PC-9 (cell line): ENCODE measurements at places on chromosomes 12 and 14. TPM values are rescaled to one million over a fixed set of nuclear protein-coding genes. Genes with fewer than 3 reads are reported as not detected.
A peak's percentile ranks its signal among the peaks of the same experiment; 100 is the strongest.

GRCh38 chr12:24127919-24128721 lies 178.7 kb upstream of the SOX5 start:
- no peak for DNase-seq
- peaks cover 8% of the 10 kb centered on the region; the same call in 1 of the 2 replicates for H3K27me3 ChIP-seq
- no peak overlapping the region for H3K27ac ChIP-seq
- H3K36me3 ChIP-seq: no peaks in the 10 kb centered on the region

FGF6 gene
- not detected in 2 replicates for total RNA-seq

CMTM5 gene
- not detected in 2 replicates for total RNA-seq

DNA sequence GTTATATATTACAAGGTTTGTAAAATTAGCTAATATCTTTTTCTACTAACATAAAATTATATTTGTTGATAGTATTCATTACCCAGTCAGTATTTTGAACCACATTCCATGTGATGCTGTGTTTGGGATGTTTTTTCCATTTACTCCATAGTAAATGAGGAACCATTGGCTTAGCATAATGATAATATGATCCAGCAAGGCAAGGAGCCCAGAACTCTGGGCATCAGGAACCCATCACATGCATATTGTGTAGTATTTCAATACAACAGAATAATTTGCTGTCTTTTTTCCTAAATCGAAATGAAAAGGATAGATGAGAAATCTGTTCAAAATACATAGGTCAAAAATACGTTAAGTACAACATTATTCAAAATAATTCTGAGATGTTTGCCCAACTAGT lies 48.7 kb upstream of the GARIN2 start:
- no peaks in the 10 kb centered on the region for H3K36me3 ChIP-seq
- H3K27ac ChIP-seq: no peak overlapping the region

SOCS4 gene
- 25.3 and 33.4 TPM in 2 replicates for total RNA-seq

GRCh38 chr12:113040722-113041171 lies 15.8 kb upstream of the DTX1 start:
- no peaks in the 10 kb centered on the region for H3K27me3 ChIP-seq
- DNase-seq: peak; percentile 96
- no peak overlapping the region for H3K4me3 ChIP-seq
- H3K27ac ChIP-seq: peak overlapping the region; percentile 78
- H3K36me3 ChIP-seq: no peaks in the 10 kb centered on the region
- peaks cover 20% of the 10 kb centered on the region for H3K4me1 ChIP-seq

GRCh38 chr14:50082784-50083466 lies 33.4 kb downstream of the VCPKMT start:
- no peak overlapping the region for H3K27ac ChIP-seq
- H3K4me3 ChIP-seq: no peak overlapping the region
- H3K36me3 ChIP-seq: no peaks in the 10 kb centered on the region
- H3K4me1 ChIP-seq: no peaks in the 10 kb centered on the region; the same call in 1 of the 2 replicates
- DNase-seq: no peak
- H3K27me3 ChIP-seq: no peaks in the 10 kb centered on the region

- no peak overlapping the region for H3K27ac ChIP-seq
- no peaks in the 10 kb centered on the region for H3K36me3 ChIP-seq
- DNase-seq: no peak
- no peak overlapping the region for H3K4me3 ChIP-seq
- H3K27me3 ChIP-seq: no peaks in the 10 kb centered on the region
- H3K4me1 ChIP-seq: no peaks in the 10 kb centered on the region
These were observed 254.7 kb downstream of the IPO8 start for GRCh38 chr12:30440826-30441602.

GRCh38 chr12:10097521-10097920 lies 1.3 kb downstream of the CLEC1A start:
- no peaks in the 10 kb centered on the region for H3K36me3 ChIP-seq
- no peak for DNase-seq
- H3K27me3 ChIP-seq: no peaks in the 10 kb centered on the region
- H3K4me3 ChIP-seq: no peak overlapping the region
- no peak overlapping the region for H3K27ac ChIP-seq

DNA sequence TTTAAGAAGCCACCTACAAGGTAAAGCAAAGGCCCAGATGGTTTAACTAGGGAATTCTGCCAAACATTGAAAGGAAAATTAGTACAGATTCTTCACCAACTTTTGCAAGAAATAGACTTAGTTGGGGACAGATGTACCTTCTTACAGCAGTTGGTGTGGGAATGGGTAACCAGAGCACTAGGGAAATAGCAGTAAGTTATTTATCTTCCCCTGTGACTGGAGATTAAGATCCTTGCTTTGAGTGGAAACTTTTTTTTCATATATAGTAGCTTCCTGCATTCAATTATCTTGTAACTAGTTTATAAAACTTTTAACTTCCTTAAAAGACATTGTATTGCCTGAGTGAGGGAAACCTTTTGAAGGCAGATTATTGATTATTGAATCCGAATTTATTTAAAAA lies 44.2 kb downstream of the ARID2 start:
- H3K4me1 ChIP-seq: no peaks in the 10 kb centered on the region
- no peak for DNase-seq
- no peaks in the 10 kb centered on the region for H3K27me3 ChIP-seq
- H3K36me3 ChIP-seq: no peaks in the 10 kb centered on the region

DNA sequence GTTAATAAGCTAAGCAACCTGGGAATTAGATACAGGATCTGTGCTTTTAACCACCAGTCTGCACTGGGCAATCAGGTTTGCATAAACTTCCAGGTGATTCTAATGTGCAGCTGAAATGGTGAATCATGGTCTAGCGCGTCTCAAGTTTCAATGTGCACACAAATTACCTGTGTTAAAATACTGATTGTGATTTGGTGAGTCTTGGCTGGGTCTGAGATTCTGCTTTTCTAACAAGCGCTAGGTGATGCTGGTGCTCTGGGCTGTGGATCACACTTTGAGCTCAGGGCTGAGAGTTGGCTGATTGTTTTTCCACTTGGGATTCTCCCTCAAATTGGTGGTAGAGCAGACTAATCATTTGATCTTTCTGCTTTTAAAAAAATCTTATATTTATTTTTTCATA lies 124.8 kb downstream of the C12orf75 start:
- H3K4me1 ChIP-seq: 0 out of 2 replicates have a peak, but pooled peaks cover 6% of the 10 kb centered on the region
- no peaks in the 10 kb centered on the region for H3K27me3 ChIP-seq
- DNase-seq: peak; percentile 38
- no peak overlapping the region for H3K27ac ChIP-seq
- H3K36me3 ChIP-seq: no peaks in the 10 kb centered on the region

- no peaks in the 10 kb centered on the region for H3K36me3 ChIP-seq
- H3K4me3 ChIP-seq: no peak overlapping the region
- no peak for DNase-seq
- peaks cover 25% of the 10 kb centered on the region for H3K4me1 ChIP-seq
- no peak overlapping the region for H3K27ac ChIP-seq
These were observed 14.3 kb downstream of the TRIM9 start for GRCh38 chr14:51080645-51081044.

PGF gene
- total RNA-seq: 8.9 and 11.7 TPM in 2 replicates

RFLNA gene
- total RNA-seq: not detected in 2 replicates
